ENCODE measurements at places on chromosomes 7 and 10.

- DNase-seq = no peak
These were observed 30.3 kb downstream of the GRB10 start for GRCh38 chr7:50752422-50752821.

DNA sequence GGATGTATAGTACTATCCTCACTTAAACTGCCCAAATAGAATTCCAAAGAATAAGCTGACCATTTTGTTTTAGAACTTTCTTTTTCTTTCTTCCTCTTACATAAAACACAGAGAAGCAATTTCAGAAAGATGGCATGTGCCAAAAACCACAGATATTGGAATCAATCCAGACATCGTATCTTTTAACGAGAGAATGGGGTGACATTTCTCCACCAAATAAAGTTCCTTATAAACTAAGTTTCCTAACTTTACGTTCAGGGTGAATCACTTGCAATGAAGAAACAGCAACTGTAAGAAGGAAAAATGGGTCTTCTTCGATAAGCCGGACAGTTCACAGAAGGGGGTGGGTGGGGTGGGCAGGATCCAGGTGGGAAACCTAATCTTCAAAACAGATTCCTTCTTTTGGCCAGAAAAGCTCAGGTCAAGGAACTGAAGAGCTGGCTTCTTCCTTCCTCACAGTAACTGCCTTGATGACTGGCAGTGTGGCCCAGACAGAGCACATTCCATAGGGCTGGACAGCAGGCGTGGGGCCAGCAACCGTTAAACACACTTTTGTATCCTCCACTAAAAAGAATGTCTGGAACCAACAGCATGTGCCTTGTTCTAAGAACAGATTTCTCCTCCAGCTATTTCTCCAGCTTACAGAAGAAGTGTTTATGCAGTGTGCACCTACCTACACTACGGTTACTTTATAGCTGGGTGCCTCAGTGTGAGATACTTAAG, 31.5 kb downstream of the CREB3L2 start:
- DNase-seq = no peak

GRCh38 chr7:43071604-43072003, 40.8 kb upstream of the HECW1 start:
- DNase-seq = no peak

DNA sequence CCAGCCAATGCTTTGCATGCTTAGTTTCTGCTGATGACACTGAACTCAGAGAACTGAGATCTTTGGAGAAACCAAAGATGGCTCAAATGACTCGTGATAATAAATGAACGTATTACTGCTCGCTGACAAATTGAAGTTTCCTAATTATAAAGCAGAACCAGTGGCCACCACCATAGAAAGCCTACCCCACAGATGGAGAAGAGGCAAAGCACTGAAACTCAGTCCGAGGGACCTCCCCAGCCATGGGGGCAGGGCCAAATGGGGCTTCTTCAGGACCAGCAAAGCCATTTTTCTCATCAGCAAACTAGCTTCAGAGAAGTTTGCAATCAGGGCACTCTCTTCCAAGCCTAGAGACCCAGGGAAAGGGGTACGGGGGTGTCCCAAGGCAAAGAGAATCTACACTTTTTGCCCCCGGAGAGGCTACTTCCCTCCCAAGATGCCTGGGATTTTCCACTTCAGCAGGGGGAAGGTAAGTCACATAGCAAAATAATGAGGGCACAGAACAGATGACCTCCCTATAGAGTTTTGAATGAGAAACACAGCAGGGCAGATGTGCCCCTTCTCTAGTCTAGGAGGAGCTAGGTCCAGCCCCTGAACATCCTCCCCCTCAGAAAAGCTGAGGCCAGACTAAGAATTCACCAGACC, 4.3 kb upstream of the IL6 start:
- DNase-seq = no peak

- DNase-seq = no peak
These were observed 180.1 kb upstream of the MKLN1 start for GRCh38 chr7:131147604-131148003.

- no peak for DNase-seq
These were observed 4.1 kb upstream of the ARHGAP21 start for GRCh38 chr10:24727786-24728185.

DNA sequence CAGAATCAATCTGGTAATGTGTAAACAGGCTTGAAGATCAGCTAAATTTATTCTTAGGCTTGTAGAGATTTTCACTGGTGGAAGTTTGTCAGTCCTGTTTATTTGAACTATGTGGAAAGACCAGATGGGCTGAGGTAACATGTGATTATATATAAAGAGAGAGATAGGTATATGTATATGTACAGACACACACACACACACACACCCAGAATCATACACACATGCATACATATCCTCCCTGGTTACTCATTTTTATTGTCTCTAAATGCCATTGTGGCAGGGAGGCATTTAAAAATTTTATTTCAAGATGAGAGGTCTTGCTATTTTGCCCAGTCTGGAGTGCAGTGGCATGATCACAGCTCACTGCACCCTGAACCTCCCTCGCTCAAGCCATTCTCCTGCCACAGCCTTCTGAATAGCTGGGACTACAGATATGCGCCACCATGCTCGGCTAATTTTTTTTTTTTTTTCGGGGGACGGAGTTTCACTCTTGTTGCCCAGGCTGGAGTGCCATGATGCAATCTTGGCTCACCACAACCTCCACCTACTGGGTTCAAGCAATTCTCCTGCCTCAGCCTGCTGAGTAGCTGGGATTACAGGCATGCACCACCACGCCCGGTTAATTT, 78.1 kb upstream of the CYTH3 start:
- no peak for DNase-seq

DNA sequence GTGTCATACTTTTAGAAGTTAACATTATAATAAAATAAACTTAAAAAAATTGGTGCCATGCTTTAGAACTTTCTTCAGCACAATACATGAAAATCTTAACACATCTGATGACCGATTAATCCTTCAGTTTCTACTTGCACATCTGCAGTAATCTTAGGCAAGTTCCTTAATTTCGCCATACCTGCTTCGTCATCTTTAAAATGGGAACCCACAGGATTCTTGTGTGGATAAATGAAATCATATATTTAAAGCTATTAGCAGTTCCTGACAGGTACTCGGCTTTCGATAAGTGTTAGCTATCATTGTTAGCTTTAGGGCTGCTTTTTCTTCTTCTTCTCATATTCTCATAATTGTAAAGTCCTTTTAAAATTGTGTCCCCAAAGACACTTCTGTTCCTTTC, 907 bp upstream of the VPS50 start:
- no peak for DNase-seq

DNA sequence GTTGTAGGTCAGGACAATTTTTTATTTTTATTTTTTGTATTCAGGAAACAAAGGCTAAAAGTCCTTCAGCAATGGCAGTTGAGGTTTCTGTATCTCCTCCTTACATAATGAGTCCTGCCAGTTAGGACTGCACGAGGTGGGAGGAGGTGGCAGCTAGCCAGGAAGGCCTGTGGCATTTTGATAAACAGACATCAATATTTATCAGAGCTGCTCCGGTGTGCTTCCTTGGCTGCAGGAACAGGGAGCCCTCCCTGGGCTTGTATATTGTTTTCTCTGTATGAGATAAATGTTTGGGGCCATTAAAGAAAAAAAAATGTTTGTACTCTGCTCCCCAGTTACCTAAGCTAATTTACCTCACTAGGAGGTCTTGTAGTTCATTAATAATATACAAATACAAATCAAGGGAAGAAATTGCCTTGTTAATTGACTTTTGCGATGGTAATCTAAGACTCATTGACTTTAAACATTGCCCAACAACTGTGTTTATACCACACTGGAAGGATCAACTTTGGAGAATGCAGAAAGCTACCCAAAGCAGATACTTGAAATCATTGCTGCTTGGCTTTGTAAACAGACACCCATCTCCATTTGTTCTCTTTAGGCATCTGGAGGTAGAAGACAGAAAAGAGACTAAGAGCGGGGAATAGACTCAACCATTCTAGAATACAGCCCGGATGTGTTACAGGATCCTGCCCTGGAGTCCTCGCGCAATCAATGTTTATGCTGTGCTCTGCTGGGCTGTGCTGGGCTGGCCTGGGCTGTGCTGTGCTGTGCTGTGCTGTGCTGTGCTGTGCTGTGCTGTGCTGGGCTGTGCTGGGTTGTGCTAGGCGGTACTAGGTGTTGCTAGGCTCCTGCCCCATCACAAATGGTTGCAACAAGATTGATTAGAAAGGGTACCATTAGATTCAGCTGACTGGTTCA, 36.5 kb upstream of the PDZD8 start:
- DNase-seq = no peak

DNA sequence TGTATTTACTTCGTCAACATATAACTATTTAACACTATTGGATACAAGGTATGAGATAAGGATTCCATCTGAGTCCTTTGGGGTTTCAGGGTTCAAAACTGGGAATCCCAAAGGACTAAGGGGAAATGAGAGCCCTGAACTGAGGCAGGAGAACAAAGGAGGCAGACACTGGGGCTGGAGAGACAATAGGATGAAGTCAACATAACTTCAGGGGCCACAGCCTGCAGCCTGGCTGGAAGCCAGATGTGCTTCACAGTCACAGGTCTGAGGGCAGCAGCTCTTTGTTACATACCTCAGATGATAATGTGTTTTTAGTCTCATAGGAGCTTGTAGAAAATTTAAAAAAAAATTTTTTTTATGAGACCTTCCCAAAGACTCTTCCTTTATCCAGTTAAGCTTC, 73.3 kb downstream of the NRF1 start:
- no peak for DNase-seq

DNA sequence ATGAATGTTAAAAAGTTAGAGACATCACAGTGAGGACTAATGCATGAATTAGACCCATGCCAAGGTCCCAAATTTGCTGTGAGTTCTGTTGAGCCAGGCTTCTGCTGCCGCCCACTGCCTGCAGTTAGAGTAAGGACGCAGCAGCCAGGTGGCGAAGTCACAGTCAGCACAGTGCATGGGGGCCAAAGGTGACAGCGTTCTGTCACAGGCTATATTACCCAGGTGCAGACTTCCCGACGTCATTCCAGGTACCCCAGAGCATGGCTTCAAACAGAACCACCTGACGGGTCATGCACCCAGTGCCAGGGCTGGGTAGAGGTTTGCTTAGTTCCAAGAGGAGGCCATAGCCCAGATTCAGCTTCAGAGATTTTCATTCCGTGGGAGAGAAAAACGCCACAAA, 33.9 kb upstream of the HMX3 start:
- DNase-seq = no peak

GRCh38 chr10:129517680-129518057, 50.6 kb downstream of the MGMT start:
- no peak for DNase-seq

GRCh38 chr7:137298464-137298794, 45.1 kb downstream of the PTN start:
- no peak for DNase-seq

DNA sequence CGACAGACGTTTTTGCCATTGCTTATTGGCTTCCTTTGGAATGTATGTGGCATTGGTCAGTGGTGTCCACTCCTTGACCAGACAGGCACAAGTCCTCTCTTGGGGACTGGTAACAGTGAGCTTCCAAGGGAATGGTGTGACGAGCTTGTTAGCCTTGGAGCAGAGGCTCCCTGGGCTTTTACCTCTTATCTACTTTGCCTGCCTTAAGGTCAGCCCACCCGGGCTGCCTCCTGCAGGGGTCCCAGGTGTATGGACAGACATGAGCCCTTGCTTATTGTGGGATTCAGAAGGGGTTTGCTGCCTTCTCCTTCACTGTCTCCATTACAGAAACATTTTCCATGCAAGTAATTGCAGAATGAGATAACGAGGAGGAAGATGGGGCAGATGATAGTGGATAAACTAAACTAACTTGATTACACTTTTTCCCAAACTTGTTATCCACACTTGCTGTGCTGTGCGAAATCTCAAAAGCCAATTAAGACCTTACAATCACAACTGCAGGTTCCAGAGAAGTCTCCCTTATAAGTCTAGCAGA, 29.7 kb downstream of the PLPP4 start:
- DNase-seq = no peak

- no peak for DNase-seq
These were observed 312.1 kb downstream of the SKIDA1 start for GRCh38 chr10:21213381-21213780.

GRCh38 chr10:91607646-91608403, 25.0 kb downstream of the PPP1R3C start:
- no peak for DNase-seq

GRCh38 chr7:143518521-143518920, 40.8 kb downstream of the TAS2R41 start:
- no peak for DNase-seq

GRCh38 chr7:47291461-47292081, 290.3 kb downstream of the TNS3 start:
- DNase-seq = no peak

GRCh38 chr7:83347945-83348444, 185.3 kb upstream of the PCLO start:
- DNase-seq = no peak

- DNase-seq = no peak
These were observed 39.3 kb upstream of the AKR1C2 start for GRCh38 chr10:5042922-5043321.

- no peak for DNase-seq
These were observed 6.5 kb downstream of the DUSP5 start for GRCh38 chr10:110504111-110504735.

DNA sequence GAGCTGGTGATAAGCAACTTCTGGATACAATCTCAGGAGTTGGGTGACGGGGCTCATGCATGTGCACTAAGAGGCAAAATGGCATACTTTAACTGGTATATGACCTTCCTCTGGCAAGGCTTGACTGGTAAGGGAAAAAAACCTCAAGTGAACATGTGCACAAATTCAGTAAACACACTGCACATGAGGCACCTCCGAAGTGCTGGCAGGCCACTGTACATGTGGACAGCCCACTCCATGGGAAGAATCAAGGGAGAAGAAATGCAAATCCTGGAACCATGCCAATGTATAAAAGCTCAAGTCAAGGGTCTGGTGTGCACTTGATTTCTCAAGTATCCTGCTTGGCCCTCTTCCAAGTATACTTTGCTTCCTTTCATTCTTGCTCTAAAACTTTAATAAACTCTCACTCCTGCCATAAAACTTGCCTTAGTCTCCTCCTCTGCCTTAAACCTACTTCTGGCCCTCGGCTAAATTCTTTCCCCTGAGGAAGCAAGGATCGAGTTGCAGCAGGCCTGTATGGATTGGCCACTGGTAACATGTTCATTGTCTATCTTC, 167.2 kb downstream of the RAMP3 start:
- DNase-seq = no peak

- DNase-seq = no peak
These were observed 115.6 kb downstream of the TWIST1 start for GRCh38 chr7:19001854-19002253.

Data from chondrocyte (in vitro differentiated cells).